Smooth muscle cell of the coronary artery (primary cell): ENCODE measurements at places on chromosomes 11 and 22. TPM values are rescaled to one million over a fixed set of nuclear protein-coding genes. Genes with fewer than 3 reads are reported as not detected.

NDUFC2 gene
- 60.1 and 176 TPM in 2 replicates for total RNA-seq

OR8D1 gene
- total RNA-seq, result not detected in 2 replicates

ZNF215 gene
- 1.3 and 4.2 TPM in 2 replicates for total RNA-seq

ELFN2 gene
- total RNA-seq, result under 0.01 TPM in 1 of 2 replicates, not detected in the other

C22orf15 gene
- total RNA-seq, result 0.38 and 1.8 TPM in 2 replicates

TMPRSS13 gene
- total RNA-seq, result not detected in 2 replicates

PATE2 gene
- total RNA-seq, result 0.15 TPM in 1 of 2 replicates, not detected in the other

MPZL2 gene
- total RNA-seq, result 0.08 and 0.94 TPM in 2 replicates

PAK1 gene
- 14.9 and 29.4 TPM in 2 replicates for total RNA-seq

P4HA3 gene
- total RNA-seq, result 6.1 and 19.2 TPM in 2 replicates
